ENCODE measurements at places on chromosomes 11 and 22.

DNA sequence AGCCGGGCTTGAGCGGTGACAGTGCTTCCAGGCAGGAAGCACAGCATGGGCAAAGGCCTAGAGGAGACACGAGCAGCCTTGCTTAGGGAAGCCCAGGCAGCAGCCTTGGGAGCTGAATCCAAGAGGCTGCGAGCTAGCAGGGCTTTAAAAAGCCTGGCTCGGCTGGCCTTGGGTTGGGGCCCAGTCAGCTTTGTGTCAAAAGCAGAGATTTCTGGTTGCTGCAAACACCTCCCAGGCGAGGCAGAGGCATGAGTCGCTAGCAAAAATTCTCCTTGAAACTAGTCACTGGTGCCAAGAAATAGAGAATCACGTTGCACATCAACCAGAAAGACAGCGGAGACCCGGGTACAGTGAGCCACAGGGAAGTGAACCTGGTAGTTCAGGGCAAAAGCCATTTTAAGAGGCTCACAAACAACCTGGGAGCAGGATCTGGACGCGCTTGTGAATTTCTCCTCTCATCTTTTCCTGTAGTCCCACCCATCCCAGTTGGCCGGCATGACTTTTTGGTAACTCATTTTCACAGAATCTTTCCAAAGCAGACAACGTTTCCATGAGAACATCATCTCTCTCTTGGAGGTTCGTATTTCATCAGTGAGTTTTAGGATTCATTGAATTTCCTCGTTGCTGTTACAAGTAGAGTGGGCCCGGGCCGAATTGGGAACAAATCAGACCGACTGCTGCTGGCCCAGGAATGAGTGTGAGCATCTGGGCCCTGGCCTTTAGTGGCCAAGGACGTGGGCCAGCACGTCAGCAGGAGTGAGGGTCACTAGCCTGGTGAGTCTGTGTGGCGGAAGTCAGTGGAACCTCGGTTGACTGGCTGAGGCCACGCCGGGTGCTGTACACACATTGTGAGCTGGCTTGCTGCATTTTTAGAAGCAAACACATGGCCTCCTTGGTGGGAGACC lies 16.4 kb upstream of the FGF4 start:
- peak; percentile 26 for DNase-seq

GRCh38 chr22:35746248-35746647 lies 28.6 kb downstream of the APOL5 start:
- no peak for DNase-seq

GRCh38 chr11:117411736-117412135 lies 84.1 kb downstream of the CEP164 start:
- no peak for DNase-seq

DNA sequence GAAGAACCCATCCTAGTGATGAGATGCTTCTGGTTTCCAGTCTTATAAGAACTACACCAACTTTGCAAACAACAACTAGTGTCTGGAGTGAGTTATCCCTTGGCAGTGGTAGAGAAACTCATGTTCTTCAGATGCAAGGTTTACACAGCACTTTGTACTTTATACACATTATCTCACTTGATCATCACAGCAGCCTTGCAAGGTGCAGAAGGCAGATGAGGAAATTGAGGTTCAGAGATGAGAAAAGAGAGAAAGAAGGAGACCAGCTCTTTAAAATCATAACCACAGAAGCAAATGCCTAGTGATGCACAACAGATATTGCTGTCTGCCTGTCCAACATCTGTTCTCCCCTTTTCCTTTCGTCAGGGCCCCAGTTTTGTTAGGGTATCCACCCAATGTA lies 16.7 kb upstream of the CD44 start:
- DNase-seq, result no peak

DNA sequence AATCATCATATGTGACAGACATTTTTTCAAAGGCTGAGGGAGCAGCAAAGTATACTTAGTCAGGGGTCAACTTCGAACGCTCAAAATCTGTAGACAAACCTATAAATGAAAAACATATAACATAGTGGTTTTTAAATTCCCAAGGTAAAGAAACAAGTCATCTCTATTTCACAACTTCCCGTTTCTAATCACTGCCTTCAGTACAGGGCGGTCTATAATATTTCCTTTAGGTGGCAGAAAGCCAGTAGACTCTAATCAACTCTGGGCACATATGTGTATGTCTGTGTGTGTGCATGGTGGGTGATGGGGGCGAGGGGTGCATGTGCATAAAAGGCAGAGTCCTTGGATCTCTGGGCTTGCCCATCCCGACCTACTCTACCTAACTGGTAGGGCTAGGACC lies 55.0 kb upstream of the ARFGAP3 start:
- no peak for DNase-seq

GRCh38 chr11:7089328-7090251 lies 792 bp downstream of the RBMXL2 start:
- no peak for DNase-seq

DNA sequence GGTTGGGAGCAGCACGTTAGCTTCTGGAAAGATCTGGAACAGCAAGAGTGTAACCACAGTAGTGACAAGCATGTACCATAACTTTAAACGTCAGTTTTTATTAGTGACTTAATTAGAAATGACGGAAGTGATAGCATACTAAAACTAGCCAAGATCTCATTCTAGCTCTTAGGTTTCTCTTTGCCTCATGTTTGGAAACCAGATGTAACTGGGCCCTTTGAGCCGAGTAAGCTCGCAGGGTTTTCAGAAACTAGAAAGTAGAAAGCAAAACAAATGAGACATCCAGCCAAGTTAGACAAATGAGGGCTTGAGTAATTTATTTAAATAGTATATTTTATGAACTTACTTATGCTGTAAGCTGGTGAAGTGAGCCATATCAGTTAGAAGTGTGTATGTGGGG lies 40.2 kb upstream of the SLC5A12 start:
- no peak for DNase-seq

- no peak for DNase-seq
Observed at GRCh38 chr11:70034740-70035365, 43.3 kb upstream of the ANO1 start.

- peak; percentile 16 for DNase-seq
Observed at GRCh38 chr11:112525270-112525669, 264.6 kb upstream of the PLET1 start.

DNA sequence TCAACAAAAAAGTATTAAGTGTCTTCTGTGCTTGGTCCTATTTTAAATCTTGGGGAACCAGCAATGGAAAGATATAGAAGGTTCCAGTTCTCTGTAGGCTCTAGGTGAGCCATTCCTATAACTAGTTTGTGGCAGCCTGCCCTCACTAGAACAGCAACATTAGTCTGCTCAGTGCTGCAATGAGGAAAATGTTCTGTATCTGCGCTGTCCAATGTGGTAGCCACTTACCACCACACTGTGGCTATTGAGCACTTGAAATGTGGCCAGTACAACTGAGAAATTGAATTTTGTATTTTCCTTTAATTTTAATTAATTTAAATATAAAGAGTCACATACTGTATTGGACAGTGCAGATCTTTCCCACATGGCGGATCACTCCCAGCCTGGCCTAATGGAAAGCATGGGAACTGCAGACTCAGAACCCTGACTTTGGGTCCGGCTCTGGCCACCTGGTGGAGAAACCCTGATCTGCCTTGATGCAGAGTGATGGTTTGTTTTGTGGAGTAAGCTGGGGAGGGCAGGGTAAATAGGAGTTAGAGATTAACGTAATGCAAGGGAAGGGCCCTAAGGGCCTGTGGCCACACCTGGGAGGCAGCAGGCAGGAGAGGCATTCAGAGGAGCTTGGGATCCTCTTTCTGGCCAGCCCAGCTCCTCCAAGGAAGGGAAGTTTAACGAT lies 101.0 kb downstream of the ME3 start:
- no peak for DNase-seq

- no peak for DNase-seq
Observed at GRCh38 chr11:64297699-64298358, 2.3 kb upstream of the CATSPERZ start.

- no peak for DNase-seq
Observed at GRCh38 chr11:90512846-90513245, 290.0 kb upstream of the CHORDC1 start.

DNA sequence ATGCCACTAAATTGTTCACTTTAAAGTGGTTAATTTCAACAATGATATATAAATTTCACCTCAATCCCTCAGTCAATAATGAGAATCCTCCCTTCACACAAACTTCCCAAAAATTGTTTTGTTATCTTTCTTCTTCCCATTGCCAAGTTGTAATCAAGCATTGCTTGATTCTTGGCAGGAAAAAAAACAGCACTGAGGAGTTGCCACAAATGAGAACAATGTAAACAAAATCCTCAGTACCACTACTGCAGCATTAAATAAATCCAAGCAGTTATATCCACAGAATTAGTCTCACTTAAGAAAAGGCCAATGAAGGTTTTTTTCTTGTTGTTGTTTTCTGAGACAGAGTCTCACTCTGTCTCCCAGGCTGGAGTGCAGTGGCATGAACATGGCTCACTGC lies 38.2 kb downstream of the FAM168A start:
- no peak for DNase-seq

DNA sequence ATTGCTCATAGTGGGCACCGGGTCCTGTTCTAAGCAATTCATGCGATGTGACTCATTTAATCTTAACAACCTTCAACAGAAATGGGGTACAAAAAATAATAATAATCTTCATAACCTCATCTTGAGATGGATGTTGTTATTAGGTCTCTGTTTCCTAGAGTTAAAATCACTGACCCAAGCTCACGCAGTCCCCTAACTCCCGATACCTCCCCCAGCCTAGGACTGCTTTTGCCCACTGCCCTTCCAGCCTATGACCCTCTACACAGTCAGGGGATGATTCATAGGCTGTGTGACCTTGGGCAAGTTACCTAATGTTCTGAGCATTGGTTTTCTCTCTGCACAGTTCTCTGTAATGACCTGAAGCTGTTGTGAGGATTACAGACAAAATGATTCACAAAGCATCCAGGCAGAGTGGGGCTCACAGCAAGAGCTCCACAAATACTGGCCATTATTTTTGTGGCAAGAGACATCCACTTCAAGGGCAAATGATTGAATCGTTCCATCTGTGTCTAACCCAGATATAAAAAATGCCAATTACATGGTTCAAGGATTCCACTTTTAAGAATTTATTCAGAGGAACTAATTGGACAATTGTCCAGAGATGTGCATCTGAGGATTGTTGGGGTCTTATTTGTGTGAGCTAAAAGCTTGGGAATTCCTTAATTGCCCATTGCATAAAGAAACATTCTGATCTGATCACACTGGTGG lies 20.0 kb downstream of the MTFP1 start:
- DNase-seq, result no peak

- no peak for DNase-seq
Observed at GRCh38 chr11:65861533-65862183, 1.4 kb downstream of the MUS81 start.

- no peak for DNase-seq
Observed at GRCh38 chr22:37462436-37462835, 23.7 kb downstream of the MFNG start.

DNA sequence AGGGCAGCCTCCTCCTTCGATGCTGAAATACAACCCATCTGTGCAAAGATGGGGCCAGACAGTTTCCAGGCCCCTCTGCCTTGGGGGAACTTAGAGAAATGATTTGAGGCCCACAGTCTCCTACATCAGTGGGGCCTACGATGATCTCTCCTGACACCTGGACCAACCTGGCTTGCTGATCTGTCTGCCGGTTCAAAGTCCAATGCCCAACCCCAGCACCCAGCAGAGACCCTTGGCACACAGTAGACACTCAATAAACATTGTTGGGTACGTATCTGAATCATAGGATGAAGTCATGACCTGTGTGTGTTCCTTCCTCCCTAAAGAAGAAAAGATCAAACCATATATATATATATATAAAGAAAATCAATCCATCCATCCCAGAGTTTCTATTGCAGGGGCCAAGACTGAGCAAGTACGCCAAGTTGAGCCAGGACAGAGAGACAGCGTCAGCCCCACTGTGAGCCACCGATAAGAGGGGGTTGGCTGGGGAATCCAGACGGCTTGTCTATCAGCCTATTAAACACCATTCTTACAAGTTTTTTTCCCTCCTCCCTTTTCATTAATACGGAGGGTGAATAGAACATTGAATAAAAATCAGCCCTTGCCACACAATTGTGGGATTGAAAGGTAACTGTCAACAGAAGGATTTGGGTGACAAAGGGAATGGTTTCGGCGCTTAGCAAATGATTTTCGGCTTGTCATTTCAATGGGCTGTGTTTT lies 244.1 kb downstream of the MN1 start:
- DNase-seq, result no peak

GRCh38 chr11:104817973-104818372 lies 80.3 kb downstream of the CASP12 start:
- no peak for DNase-seq

GRCh38 chr22:39655004-39655579 lies 84.5 kb downstream of the CACNA1I start:
- no peak for DNase-seq

GRCh38 chr11:115324581-115325432 lies 179.4 kb downstream of the CADM1 start:
- DNase-seq, result peak; percentile 66

- no peak for DNase-seq
Observed at GRCh38 chr22:25833091-25833490, 91.1 kb downstream of the MYO18B start.

GRCh38 chr11:118012083-118012669 lies 26.0 kb downstream of the IL10RA start:
- DNase-seq, result peak; percentile 3

GRCh38 chr11:59755701-59756557 lies 753 bp downstream of the STX3 start:
- peak; percentile 63 for DNase-seq

DNA sequence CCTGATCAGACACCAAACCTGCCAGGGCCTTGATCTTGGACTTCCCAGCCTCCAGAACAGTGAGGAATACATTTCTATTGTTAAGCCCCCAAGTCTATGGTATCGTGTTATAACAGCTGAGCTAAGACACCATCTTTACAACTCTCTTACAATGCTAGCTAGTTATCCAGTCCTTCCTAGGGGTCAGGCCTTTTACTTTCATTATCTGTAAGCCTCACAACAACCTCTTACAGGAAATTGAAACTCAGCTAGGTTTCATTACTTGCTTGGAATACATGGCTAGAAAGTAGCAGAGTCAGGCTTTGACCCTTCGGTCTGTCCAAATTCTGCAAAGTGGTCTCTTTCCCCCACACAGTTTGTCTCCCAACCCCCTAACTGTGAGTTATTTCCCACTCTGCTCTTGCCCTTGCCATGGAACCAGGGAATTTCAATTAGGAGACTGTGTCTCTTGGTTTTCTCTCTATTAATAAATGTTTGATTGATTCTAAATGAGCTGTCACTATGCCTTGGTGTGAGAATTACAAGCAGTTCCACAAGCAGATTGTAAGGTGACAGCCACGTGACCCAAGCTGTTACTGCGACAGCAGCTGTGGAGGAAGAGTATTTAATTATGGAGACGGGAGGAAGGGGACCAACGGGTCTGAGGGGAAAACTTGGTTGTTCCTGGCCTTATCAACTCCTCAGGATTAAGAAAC lies 38.4 kb upstream of the CLMP start:
- no peak for DNase-seq

DNA sequence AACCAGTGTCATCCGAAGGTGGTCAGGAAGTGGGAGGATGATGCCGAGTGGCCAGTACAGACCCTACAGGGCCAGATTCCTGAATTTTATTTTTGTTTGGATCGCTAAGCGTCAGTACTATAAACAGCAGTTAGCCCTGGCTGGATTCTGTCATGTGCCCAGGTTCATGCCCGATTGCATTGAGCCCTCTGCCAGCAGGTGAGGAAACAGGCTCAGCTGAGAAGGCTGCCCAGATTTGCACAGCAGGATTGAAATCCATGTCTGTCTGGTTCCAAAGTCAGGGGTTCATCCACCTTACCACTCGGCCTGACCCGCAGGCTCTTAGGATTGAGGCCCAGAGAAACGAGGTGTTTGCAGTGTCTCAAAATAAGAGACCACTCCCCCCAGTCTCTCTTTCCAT lies 9.1 kb upstream of the TBC1D22A start:
- no peak for DNase-seq

Measured in astrocyte (in vitro differentiated cells and primary cell).